Astrocyte of the spinal cord (primary cell): ENCODE measurements at places on chromosomes 11 and 22.

DNA sequence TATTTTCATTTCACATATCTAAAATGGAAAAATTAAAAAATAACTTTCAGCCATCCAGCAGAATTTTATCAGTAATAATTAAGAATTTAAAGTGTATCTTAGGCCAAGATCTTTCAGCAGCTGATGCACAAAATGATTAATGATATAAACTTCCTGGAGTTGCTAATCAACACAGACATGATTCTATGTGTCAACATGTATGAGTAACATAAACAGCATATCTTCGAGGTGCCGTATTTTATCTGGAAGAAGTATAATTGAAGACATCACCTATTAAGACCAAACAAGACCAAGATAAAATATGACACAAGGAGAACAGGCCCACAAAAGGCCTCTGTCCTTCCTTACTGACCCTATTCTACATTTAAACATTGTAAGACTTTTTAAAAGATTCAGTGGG, 45.2 kb downstream of the SLC5A12 start:
- DNase-seq, result no peak

- no peak for DNase-seq
Measured at GRCh38 chr11:133814588-133815100, 30.7 kb downstream of the SPATA19 start.

GRCh38 chr11:11628651-11629050, 6.8 kb upstream of the GALNT18 start:
- no peak for DNase-seq

DNA sequence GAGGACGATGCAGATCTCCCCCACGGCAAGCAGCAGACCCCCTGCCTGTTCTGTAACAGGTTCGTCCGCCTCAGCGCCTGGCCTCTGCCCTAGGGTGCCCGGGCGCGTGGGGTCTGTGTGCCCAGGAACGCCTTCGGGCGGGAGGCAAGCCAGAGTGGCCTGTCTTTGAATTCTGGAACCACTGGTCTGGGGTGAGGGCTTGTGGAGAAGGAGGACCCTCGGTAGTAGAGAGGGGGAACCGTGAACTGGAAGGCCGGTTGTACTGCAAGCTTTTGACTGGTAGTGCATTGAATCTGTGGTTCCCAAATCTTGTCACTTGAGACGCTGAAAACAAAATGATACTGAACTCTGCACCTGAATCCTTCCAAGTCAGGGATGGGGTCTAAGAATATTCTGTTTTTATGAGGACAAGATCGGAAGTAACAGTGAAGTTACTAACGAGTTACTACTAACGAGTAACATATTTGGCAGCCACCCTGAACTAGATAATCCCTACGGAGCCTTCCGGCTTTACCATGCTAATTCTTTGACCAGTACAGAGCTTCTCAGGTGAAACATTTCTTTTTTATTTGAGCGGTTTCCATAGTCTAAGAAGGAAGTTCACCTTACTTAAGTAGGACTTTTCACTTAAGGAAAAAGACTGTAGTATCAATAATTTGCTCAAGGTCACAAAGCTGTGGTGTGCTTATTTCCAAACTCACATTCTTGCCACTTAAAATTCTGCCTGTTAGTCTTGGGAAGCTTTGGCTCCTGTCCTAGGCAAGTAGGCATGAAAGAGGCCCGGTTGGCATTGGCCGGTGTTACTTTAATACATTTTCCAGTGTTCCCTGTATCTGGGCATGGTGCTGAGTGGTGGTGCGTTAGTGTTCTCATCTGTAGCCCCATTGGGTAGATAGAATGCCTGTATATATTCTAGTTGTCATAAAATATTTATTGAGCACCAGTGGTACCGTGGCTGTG, 860 bp downstream of the PRMT3 start:
- DNase-seq, result peak; percentile 23

DNA sequence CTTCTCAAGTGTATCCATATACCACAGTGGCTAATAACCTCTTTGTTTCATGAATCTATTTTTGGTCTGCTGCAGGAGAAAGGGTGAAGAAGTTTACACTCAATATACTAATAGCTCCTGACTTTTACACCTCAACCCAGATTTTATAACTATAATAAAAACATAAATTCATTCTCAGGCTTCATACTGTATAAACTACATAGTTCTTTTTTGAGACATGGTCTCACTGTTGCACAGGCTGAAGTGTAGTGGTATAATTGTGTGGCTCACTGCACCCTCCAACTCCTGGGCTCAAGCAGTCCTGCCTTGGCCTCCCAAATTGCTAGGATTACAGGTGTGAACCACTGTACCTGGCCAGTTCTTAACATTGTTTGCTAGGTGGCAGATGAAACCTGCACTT, 17.8 kb upstream of the CCDC179 start:
- DNase-seq, result no peak

DNA sequence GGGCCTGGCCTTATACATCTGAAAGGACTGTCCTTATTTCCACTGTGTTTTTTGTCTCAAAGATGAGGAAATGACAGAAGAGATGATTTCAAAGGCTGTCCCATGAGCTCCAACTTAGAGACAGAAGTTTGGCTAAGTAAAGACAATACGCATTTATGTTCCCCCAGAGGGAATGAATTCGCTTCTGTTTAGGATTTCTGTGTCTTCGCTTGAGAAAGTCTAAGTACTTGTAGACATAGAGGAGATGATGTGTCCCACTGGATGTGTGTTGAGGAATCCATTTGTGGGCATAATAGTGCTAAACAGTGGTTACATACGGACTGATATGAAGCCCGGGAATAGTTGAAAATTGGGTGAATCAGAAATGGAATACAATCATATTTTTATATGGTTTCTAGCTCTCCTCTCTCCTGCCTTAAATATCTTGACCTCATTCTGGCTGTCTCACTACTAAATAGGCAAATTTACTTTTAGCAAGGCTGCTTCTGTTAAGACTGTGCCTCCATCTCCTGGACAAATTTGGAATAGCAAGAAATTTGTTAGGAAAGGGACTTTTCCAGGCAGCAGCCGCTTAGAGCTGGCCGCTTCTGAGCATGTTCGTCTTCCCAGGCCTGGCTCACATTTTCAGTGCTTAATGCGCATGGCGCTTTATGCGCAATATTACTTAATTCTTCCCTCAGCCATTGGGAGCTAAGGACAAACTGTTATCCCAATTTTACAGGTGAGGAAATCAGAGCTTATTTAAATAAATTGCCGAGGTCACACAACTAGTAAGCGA, 1.9 kb upstream of the PEX26 start:
- peak; percentile 90 for DNase-seq

DNA sequence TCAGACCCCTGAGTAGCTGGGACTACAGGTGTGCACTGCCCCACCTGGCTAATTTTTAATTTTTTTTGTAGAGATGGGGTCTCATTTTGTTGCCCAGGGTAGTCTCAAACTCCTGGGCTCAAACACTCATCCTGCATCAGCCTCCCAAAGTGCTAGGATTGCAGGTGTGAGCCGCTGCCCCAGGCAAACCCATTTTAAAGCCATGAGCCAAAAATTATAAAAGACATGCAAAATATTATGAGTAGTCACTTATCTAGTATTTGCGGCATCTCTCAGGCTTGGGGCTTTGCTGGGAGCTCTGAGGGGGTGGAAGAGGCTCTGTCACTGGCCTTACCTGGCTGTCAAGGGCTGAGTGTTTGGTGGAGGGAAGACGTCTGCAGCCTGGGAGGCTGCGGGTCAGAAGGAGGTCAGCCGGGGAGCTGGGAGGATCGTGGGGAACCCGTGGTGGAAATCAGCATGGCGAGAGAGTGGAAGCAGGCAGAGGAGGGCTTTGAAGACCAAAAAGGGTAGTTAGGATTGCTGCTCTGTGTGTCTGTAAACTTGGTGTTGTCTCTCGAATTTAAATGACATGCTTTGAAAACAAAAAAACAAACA, 69.1 kb upstream of the PARVG start:
- no peak for DNase-seq

DNA sequence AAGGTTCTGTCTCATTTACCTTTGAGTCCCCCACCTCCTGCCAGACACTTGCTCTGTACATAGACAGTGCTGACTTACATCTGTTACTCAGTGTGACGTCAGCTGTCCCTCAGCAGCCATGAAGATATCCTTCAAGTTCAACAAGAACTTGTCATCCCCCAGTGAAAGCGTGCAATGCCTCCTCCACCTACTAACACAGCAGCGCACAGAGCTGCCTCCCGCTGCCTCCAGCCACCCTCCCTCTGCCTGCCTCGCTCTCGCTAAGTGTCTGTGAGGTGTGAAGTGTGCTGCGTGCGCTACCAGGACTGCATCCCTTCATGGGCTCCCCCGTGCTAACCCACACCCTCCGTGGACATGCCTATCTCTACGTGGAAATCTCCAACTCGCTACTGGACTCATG, 621.4 kb downstream of the BRD1 start:
- DNase-seq, result no peak

DNA sequence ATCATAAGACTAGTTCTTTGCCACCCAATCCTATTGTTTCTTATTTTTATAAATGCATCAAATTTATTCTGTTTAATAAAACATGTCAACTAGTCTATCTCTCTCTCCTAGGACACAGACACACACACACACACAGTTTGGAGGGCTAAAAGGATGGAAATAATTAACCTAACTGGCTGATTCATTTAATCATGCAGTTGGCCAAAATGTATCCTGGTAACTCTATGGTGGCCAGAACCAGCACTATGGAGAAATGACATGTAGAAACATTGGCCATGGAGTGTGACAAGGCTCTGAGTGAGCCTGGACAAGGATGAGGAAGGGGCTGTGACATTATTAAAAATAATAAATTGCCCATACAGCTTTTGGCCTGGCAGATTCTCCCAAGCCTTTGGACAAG, 64.1 kb downstream of the CLPB start:
- DNase-seq, result no peak

DNA sequence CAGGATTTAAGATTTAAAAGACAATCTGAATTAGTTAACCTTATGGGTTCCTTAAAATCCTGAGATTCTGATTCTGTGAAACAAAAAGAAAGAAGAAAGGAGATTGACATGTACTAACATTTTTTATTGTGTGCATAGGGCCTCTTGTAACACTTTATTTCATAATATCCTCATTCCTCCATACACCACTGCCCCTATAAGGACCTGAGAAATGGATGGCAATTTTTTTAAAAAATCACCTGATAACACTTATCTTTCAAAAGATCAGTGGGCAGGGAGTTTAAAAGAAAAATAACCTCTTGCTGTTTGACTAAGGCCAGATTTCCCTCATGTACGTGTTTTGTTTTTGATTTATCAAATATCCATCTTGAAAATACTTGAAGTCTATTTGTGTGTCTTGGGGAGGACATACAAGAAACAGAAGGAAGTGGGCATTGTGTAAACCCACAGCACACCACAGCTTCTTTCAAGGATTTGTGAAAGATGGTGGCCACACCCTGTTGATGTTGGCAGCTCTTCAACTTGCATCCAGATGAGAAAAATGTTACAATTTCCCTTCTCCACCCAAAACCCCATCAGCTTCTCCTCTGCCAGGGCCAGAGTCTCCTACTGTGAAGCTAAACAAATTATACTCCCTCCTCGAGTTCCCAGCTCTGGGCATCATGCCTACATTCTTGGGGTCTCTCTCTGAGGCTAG, 35.0 kb upstream of the MPEG1 start:
- peak; percentile 3 for DNase-seq

DNA sequence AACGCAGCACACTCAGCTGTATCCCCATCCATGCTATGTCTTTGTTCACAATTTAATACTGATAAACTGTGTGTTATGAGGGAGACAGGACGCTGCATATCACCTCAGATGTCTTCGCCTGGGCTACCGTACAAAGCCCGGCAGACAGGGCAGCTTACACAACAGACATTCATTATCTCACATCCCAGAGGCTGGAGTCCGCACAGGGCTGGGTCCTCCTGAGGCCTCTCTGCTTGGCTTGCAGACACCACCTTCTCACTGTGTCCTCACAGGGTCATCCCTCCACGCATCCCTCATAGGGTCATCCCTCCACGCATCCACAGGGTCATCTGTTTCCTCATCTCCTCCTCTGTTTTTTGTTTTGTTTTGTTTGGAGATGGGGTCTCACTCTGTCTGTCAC, 61.2 kb downstream of the SHANK2 start:
- no peak for DNase-seq

- DNase-seq, result no peak
Measured at GRCh38 chr11:47461876-47462275, 12.9 kb upstream of the RAPSN start.

GRCh38 chr22:49326558-49326957, 501.1 kb downstream of the BRD1 start:
- DNase-seq, result no peak

GRCh38 chr11:130633466-130633865, 185.0 kb downstream of the ADAMTS15 start:
- DNase-seq, result peak; percentile 53

DNA sequence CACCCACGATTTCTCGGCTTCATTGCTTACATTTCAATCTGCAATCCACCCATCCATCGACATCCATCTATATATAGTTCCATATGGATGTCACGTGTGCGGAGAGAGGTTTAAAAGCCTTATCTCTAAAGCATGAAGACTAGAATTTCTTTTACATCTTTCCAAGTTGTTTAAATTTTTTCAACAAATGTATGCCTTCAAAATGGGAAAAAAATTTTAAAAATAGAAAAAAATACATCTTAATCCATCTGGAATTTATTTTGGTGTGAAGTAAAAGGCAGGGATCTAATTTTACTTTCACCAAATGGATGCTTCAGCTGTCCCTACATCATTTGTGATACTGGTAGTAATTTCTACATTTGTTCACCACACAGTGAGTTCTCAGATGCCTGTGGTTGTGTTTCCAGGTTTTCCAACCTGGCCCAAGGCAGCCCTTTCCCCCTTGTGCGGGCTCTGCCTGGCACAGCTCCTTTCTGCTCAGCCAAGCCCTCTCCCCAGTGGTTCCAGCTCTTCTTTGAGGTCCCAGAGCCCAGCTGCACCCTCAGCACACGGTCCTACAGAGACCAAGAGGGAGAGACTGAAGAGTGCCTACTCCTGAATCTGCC, 37.6 kb upstream of the KLHL35 start:
- DNase-seq, result no peak

DNA sequence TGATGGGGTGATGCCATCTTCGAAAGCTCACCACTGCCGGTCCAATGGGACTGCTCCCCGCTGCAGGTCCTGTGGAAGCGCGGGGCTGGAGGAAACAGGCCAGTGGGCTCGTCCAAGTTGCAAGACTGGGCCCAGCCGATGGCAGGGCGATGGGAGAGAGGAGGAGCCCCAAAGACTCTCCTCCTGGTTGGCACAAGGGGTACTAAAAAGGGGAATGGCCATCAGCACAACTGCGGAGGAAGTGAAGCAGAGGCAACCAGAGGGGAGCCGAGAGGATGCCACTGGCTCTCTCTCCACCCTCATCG, 357.1 kb downstream of the SHANK2 start:
- no peak for DNase-seq

DNA sequence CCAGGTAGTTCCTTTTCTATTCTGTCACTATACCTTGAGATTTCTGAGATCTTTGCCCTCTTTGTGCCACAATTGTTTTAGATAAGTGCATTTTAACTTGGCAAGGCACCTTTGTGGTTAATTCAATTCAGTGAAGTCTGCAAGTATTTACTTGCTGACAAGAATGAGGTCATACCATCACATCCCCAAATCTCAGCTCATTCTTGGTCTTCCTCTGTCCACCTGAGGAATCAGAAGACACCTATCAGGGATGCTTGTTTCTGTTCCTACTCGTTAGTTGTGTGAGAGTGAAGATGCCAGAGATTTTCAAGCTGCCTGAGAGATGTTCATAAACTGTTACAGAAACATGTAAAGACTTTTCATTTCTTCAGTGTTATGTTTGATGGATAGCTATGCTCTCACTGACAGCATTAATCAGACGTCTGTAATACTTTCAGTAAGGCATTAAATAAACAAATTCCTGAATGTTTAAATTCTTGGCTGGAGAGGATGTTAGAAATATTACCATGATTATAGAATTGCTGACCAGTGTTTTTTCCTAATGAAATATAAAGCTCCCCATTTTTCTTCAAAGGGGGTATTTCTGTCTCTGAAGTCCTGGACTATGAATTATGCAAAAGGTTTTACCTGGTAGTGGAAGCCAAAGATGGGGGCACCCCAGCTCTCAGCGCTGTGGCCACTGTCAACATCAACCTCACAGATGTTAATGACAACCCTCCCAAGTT, 135.0 kb upstream of the MTNR1B start:
- DNase-seq, result no peak
